ENCODE measurements at places on chromosomes 2 and 18.

DNA sequence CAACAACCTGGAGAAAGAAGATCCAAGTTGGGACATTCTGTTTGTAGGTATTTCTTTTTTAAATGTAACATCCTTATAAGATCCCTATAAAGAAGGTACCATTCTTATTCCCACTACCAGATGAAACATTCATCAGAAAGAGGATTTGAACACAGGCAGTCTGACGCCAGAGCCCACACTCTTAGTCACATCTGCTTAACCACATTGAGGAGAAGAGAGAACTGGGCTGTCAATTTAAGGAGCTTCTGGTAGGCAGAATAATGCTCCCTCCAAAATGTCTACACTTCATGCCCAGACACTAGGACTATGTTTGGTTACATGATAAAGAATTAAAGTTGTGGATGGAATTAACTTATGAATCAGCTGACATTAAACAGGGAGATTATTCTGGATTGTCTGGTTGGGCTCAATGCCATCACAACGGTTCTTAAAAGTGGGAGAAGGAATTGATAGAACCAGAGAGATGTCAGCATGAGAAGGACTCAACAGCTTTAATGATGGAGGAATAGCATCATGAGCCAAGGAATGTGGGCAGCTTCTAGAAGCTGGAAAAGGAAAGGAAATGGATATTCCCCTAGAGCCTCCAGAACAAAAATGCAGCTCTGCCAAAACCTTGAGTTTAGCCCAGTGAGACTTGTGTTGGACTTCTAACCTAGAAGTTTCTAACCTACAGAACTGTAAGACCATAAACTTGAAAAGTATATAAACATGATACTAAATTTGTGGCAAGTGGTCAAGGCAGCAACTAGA, 82.2 kb downstream of the KLF7 start:
- DNase-seq: no peak

DNA sequence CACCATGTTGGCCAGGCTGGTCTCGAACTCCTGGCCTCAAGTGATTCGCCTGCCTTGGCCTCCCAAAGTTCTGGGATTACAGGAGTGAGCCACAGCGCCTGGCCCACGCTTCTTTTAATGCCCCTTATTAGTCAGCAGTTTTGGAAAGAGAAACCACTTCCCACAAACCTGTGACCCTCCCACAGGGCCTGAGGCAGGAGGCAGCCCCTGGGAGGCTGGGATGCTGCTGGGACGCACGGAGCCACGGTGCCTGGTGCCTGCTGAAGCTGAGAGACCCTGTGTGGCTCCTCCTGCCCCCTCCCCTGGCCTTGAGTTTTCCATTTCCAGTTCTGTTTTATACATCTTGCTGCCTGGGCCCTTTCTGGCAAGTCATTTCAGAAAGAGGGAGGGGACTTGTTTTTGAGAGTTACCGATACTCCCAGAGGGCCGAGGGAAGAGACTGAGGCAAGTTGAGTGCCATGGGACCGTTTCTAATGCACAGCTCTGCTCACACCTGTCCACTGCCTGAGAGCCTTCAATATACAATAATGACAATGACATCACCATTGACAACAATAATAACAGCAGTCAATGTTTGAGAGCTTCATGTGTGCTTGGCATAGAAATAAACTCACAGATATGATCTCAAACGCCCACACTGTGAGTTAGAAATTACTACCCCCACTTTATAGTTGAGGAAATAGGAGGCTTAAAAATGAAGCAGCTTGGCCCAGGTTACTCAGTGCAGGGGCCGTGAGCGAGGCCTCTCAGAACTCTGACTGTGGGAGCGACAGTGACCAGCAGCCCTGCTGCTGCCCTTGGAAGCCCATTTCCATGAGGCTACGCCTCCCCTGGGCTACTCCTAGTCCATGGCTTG, 78.1 kb upstream of the YWHAQ start:
- no peak for DNase-seq

DNA sequence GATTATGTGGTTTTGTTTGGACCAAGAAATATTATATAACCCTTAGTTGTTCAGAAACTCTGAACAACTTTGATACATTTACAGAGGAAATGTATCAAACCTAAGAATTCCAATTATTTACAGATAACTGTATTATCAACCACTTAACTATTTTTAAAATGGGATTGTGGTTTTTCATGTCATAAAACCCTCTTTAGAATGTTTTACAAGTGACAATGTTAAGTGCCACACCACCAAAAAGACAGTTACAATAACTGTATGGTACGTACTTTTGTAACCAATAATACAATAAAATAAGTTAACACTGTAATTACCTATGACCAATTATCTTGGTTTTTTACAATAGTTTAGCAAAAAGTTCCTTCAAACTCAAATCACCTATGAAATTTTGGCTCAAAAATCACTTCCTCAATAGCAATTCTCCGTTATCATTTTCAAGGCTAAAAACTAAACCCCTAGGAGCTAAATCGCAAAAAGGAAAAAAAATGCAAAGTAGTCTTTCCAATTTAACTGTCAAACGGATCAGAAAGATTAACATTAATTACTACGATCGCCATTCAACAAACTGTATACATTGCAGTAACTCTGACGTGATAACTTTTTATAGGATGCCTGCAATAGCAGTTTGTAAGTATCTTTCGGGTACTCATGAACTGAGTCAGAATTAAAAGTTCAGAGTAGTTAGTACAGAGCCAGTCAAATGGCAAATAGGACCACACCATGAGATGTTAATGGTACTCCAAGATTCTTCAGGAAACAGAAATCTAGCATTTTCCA, 1.5 kb downstream of the ROCK1 start:
- no peak for DNase-seq

DNA sequence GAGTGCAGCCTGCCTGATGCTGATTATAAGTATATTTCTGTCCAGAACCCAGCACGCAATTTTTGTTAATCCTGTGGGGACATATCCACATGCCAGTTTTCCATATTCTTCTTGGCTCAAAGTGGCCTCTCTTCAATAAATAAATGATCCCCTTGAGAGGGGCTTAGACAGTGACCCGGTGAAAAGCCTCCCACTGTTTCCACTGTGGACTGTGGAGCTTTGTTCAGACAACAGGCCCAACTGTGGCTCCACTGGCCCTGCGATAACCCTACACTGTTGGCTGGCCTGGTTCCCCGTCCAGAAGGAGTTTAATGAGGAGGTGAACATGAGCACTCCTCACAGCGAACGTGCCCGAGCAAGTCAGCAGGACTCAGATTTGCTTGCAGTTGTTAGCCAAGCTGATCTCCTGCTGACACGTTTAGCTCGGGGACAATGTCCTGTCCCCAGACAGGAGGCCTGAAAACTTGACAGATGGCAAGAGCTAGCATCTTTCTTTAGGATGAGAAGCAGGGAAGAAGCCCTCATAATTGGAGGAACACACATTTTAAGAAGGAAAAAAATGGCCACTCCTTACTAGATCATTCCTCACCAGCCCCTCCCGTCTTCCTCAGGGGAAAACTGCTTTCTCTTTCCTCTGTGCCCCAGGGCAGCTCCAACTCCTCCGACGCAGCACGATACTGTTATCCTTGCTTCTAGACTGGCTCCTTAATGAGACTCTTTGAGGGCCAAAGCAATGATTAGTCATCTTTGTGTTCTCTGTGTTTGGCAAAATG, 20.0 kb upstream of the MTCL1 start:
- DNase-seq: peak; percentile 63

GRCh38 chr18:10100941-10101701, 187.3 kb downstream of the VAPA start:
- DNase-seq: no peak
